ENCODE measurements at places on chromosomes 2 and 18.

- no peak for DNase-seq
Measured at GRCh38 chr2:37892436-37893114, 32.5 kb upstream of the RMDN2 start.

DNA sequence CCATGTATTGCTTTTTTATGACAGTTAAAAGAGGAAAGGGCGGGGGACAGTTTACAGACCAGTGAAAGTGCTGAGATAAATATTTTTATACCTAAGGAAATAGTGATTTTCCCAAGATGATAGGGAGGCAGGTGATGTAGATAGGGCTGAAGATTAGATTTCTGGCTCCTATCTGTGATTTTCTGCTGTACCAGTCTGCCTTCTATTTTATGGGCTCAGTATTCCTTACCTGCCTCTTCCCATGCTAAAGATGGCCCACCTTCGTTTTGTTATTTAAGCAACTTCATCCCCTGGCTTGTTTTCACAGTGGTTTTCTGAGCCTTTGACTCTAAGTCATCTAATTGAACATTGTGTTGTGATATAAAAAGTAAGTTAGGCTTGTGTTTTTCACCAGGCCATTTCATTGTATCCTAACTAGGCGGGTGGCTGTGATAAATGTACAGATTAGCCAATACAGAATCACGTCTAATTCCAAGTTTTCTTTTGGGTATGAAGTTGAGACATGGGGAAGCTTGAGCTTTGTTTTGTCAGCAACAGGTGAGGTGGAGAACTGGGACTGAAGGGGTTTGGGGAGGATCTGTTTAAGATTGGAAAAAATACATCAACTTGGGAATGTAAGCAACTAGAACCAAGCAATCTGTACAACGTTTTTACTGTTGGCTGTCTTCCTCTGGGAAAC is 5.2 kb downstream of the RPL37A start:
- no peak for DNase-seq

GRCh38 chr2:191676790-191677645 is 918 bp upstream of the NABP1 start:
- DNase-seq = peak; percentile 87

DNA sequence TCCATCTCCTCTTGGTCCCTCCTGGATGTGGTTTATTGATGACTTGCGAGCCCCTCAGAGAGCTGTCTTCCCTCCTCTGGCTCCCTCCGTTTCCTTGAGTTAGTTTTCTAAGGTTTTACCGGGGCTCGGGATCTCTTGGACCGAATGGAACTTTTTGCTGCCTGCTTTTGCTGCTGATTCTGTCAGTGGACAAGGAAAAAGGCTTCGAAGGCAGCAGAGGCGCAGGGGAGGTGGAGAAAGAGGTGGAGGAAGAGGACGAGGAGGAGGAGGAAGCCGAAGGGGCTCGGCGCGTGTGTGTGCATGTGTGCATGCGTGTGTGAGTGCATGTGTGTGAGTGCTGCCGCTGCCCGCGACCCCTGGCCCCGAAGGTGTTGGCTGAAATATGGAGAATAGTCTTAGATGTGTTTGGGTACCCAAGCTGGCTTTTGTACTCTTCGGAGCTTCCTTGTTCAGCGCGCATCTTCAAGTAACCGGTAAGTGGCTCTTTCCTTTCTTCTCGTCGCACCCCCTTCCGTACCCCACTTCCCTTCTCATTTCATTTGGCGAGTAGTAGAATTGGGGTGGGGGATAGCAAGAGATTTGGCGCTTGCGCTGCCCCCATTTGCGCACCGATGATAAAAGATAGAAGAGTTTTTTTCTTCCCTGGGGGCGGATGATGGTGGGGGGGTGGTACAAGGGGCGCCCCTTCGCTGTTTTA is 557 bp downstream of the DCC start:
- no peak for DNase-seq

GRCh38 chr2:10056439-10056838 is 13.1 kb downstream of the KLF11 start:
- no peak for DNase-seq

DNA sequence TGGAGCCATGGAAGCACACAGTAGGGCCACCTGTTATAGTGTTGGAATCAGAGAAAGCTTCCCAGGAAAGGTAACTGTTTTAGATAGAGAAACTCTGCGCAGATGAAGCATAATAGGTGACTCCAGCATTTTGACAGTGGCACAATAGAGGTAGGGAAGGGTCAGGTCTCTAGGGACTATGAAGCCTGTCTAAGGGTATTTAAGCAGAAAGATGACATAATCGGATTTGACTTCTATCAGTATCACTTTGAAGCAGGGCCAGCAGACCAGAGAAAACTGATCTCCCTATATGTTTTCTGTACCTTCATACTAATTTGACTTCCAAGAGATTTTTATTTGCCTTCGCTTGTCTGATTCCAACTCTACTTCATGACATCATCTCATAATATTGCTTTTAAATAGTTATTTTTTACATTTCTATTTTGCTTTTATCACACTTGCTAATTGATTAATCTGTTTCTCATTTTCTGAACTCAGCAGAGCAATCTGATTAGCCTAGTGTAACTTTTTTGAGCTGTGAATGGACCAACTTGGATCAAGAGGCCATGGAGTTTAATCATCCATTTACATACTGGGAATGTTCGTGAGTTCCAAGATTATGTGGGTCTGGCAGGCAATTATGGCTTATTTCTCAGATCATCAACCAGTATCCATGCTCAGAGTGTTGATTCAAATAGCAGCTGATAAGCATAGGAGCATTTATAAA is 8.4 kb upstream of the HIBCH start:
- no peak for DNase-seq

DNA sequence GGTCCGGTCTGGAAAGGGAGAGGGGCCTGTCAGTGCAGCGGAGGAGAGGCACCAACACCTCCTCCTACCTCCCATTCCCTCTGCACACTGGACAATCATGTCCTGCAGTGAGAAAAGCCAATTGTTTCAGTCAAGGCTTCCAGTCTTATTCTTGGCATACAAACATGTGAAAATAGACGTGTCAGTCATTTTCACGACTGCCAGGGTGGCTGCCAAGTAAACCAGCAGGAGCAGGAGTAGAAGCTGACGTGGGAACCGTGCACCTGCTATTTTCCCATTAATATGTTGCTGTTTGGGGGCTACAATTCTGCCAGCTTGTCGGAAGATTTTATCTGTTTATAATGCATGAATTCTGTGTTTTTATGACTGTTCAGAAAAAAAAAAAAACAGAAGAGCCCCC is 202.3 kb downstream of the SPP2 start:
- DNase-seq = no peak

DNA sequence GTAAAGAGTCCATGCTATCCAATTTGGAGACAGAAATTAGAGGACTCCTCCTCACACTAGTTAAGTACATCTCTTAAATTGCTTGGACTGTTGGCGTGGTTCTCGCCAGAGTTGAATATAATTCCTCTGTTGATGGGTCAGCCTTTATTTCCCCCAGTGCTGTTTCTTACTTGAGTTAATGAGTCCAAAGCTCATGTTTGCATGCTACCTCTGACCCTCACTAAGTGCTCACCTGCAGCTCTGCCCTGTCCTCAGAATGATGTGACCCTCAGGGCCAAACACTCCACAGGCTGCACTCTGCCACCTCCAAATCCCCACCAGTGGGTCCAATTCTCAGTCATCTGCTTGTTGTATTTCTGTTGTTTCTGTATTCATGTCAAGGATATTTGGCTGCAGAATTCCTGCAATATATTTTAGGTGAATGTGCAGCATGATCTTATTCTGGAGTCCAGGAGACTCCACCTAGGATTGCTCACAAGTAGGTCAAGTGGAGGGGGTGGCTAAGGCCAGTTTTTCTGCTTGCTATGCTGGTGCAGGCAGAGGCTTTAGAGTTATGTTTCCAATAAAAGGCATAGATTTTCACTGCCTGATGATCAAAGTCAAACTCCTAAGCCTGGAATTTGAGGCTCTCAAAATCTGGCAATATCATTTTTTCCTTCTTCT is 37.8 kb downstream of the RDH14 start:
- peak; percentile 19 for DNase-seq

DNA sequence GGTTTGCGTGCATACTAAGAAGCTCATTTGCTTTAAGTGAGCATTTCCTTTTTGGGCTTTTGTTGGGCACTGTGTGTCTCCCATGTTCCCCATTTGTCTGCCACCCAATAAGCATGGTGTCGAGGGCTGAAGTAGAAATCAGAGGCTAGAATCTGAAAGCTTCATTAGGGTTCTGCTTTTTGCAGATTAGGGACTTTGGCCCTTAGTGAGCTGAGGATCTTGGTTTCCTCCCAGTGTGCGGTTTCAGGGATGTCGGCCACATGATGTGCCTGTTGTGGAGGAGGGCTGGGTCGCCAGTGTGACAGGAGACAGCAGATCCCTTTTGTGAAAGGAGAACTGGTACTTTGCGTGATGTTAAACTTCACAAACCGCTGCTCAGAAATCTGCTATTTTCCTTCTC is 41.1 kb downstream of the PLEKHB2 start:
- no peak for DNase-seq

GRCh38 chr2:174247474-174248186 is 702 bp downstream of the OLA1 start:
- peak; percentile 47 for DNase-seq

GRCh38 chr2:105042189-105042588 is 4.3 kb downstream of the MRPS9 start:
- no peak for DNase-seq

- no peak for DNase-seq
Measured at GRCh38 chr2:239137898-239138283, 262.9 kb downstream of the HDAC4 start.

DNA sequence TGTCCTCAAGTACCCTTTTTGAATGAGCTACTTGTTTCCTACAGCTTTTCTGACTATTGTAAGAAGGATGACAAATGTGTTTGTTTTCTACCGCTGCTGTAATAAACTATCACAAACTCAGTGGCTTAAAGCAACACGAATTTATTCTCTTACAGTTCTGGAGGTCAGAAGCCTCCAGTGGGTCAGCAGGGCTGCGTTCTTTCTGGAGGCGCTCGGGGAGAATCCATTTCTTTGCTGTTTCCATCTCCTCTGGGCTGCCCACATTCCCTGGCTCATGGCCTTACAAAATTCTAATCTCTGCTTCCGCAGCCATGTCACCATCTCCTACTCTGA is 128.5 kb downstream of the SPP2 start:
- DNase-seq = no peak

DNA sequence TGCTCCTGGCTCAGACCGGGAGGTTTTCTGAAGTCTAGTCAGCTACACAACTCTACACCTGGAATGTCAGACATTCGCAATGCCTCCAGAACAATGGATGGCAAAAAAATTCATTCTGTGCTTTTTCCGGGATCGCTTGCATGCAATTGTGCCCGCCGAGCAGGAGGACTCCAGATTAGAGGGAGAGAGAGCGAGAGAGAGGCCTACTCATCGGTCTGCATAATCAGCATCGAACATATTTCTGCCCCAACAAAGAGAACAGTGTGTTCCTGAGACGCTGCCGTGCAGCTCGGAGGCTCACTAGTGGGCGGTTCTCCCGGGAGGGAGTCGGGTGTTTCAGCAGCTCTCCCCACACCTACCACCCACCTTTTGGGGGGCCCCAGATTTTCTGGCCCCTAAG is 117.1 kb downstream of the KLHL29 start:
- peak; percentile 20 for DNase-seq

Measured in kidney tubule cell (primary cell).